ENCODE measurements at places on chromosomes 13 and 19. TPM values are rescaled to one million over a fixed set of nuclear protein-coding genes. Genes with fewer than 3 reads are reported as not detected.

Gene NANOS3
- not detected for total RNA-seq

Gene TTC9B
- not detected for total RNA-seq

Gene JAK3
- total RNA-seq, result 1.3 TPM

Gene SIN3B
- 29.5 TPM for total RNA-seq

Gene ZNF266
- total RNA-seq, result 8.7 TPM

Gene CLEC17A
- total RNA-seq, result not detected

Gene C19orf81
- total RNA-seq, result not detected

Gene FLT1
- total RNA-seq, result 8.9 TPM

Gene LIM2
- not detected for total RNA-seq

Gene TRAPPC6A
- total RNA-seq, result 18.0 TPM

Gene ARRDC2
- total RNA-seq, result 5.9 TPM

Gene IGFL1
- not detected for total RNA-seq

Gene CPT1C
- 11.7 TPM for total RNA-seq

Gene RHPN2
- 2.2 TPM for total RNA-seq

Gene ALKBH6
- 15.6 TPM for total RNA-seq

Gene ZNF723
- not detected for total RNA-seq

Gene SMIM44
- total RNA-seq, result not detected

Gene APLP1
- total RNA-seq, result 18.6 TPM

Gene ZNF99
- not detected for total RNA-seq

Gene CERS4
- total RNA-seq, result 2.3 TPM
